ENCODE measurements at places on chromosomes 1 and 21. TPM values are rescaled to one million over a fixed set of nuclear protein-coding genes. Genes with fewer than 3 reads are reported as not detected.

The ADGRL2 gene
- total RNA-seq = 18.0 TPM

The KANK4 gene
- 0.03 TPM for total RNA-seq

The S100A7A gene
- total RNA-seq = not detected

The CNKSR1 gene
- total RNA-seq = 1.3 TPM

The RAP1GAP gene
- total RNA-seq = 0.39 TPM

The F5 gene
- total RNA-seq = not detected

Data from Daoy (cell line).